ENCODE measurements at places on chromosomes 5 and 9. TPM values are rescaled to one million over a fixed set of nuclear protein-coding genes. Genes with fewer than 3 reads are reported as not detected.

ACSL6 gene
- not detected for total RNA-seq

IL13 gene
- not detected for total RNA-seq

RUFY1 gene
- 45.8 TPM for total RNA-seq

CER1 gene
- not detected for total RNA-seq

ZDHHC11B gene
- total RNA-seq, result 0.25 TPM

GCNT1 gene
- total RNA-seq, result 14.2 TPM

PTPRD gene
- total RNA-seq, result 118 TPM

LCN2 gene
- not detected for total RNA-seq

HAVCR2 gene
- total RNA-seq, result 0.19 TPM

TMEM215 gene
- total RNA-seq, result not detected

CPEB4 gene
- total RNA-seq, result 8.7 TPM
